Coronary artery (tissue), 2 donors: ENCODE measurements at places on chromosomes 4 and X.

GRCh38 chr4:155944516-155944915 is 9.2 kb downstream of the CTSO start:
- no peak for DNase-seq

DNA sequence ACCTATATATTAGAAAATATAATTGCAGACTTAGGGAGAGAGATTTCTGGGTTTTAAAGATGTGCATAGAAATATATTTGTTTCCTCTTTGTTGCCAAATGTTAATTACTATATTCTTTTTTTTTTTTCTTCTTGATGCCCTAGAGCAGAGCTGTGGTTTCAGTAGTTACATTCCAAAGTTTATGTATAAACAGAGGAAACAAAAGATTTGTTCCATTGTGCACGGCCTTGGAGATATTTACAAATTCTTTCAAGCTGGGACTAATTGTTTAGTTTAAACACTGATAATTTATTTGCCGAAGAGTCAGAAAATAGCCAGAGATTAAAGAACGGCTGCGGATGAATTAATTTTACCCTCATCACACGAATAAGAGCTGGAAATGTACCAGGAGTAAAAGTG is 85.1 kb downstream of the USP46 start:
- DNase-seq, result no peak

GRCh38 chrX:4944767-4945166 is 1231.3 kb upstream of the PRKX start:
- no peak for DNase-seq

DNA sequence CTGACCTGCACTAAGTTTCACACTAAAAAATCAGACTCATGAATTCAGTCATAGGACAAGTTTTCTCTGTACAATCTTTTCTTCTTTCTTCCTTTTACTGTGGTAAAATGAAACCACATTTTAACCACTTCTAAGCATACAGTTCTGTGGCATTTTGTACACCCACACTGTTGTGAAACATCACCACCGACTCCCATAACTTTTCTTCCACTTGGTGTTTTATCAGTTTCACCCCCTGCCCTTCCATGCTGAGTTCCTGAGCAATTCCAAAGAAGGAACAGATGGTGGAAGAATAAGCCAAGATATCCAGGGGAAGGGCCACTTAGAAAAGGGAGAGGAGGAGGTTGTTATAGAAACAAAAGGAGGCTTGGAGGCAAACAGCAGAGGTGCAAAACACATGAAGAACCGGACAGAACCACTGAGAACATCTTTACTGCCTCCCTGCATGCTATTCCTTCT is 22.6 kb downstream of the SLC25A4 start:
- DNase-seq, result no peak

GRCh38 chrX:42392846-42393245 is 385.1 kb downstream of the PPP1R2C start:
- DNase-seq, result no peak

- DNase-seq, result no peak
These were observed 38.8 kb downstream of the ZXDA start for GRCh38 chrX:57871463-57871862.

DNA sequence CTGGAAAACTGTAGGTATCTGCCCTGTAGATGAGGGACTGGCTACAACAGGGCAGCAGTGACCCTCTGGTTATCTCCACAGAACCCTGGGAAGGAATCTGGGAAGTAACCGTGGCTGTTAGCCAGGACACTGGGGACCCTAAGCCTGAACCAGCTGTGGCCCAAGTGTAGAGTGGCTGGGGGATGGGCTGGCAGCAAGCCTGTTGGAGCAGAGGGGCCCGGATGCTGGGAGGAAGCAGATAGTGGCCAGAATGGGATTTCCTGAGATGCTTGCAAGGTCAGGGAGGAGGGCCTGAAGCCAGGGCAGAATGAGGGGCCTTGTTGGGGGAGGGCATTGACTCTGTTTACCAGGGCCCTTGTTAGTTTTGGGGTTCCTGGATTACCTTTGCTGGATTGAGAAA is 161.0 kb upstream of the EOLA2 start:
- peak; percentile 59 for DNase-seq
